ENCODE measurements at places on chromosomes 6 and 20. TPM values are rescaled to one million over a fixed set of nuclear protein-coding genes. Genes with fewer than 3 reads are reported as not detected.
A peak's percentile ranks its signal among the peaks of the same experiment; 100 is the strongest.

ZNF184 gene
- total RNA-seq: 3.5 TPM

KCNK17 gene
- total RNA-seq: not detected

HTR1E gene
- not detected for total RNA-seq

GMPR gene
- total RNA-seq: 2.4 TPM

TAP1 gene
- 28.1 TPM for total RNA-seq

GJA10 gene
- total RNA-seq: not detected

COL11A2 gene
- 0.77 TPM for total RNA-seq

BEND6 gene
- 7.7 TPM for total RNA-seq

RIMS4 gene
- not detected for total RNA-seq

- DNase-seq: peak; percentile 92
These were observed 11.4 kb upstream of the TSPYL4 start for GRCh38 chr6:116265041-116265829.

DNA sequence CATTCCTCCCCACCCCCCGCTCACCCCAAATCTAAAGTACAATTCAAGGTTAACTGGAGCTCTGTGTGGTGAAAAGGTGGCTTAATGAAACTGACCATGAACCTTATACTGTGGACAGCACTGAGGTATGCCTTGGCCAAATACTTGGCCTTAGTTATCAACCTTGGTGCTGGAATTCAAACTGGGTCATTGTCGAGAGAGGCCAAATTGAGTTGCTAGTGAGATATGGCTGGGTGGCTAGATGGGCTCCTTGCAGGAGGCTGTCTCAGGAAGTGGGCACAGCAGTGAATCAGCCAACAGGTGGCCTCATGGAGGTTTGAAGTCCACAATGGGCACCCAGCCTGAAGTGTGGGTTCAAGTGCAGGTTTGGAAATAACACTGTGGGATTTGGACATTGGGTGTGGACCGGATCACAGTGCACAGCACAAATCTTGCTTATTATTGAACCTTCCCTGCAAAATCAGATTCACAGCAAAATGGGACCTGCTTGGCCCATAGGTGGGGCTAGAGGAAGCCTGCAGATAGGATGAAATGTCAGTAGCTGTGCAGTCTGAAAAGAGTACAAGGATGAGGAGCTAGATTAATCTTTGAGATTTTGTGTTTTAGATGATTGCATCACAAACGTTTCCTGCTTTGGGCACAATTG is 5.6 kb upstream of the BTBD3 start:
- no peak for DNase-seq

DNA sequence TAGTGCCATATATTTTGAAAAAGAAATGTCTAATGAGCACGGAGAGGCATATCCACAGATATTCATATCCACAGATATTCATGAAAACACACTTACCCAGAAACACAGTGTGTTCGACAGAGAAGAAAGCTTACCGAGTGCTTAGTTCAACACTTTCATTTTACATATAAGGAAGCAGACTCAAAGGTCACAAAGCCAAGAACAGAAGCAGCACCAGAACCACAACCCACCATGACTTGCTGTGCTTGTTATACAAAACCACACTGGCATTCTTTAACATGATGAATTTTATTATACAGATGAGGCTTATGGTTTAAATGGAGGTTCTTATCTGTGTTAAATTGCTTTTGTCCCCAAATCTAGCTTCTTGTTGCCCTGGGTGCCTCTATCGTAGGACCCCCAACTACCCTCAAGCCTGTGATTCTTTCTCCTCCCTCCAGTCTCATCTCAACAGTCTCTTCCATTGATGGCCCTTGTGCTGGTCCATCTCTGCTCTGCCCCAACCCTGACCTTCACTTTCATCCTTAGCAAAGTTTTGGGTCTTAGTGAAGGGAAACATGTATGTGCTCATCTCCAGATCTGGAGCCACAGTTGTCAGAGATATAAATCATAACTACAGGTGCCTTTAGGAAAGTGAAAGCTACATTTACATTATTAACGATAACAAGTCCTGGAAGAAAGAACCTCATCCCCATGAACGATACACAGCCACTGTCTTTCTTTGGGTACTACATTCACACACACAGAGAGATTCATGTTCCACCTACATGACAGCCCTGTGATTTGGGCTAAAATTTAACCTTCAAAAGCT is 40.0 kb downstream of the SF3B5 start:
- DNase-seq: peak; percentile 8

- no peak for DNase-seq
These were observed 20.1 kb downstream of the PSMB1 start for GRCh38 chr6:170532867-170533488.

GRCh38 chr6:350371-350770 is 41.2 kb upstream of the IRF4 start:
- DNase-seq: no peak

DNA sequence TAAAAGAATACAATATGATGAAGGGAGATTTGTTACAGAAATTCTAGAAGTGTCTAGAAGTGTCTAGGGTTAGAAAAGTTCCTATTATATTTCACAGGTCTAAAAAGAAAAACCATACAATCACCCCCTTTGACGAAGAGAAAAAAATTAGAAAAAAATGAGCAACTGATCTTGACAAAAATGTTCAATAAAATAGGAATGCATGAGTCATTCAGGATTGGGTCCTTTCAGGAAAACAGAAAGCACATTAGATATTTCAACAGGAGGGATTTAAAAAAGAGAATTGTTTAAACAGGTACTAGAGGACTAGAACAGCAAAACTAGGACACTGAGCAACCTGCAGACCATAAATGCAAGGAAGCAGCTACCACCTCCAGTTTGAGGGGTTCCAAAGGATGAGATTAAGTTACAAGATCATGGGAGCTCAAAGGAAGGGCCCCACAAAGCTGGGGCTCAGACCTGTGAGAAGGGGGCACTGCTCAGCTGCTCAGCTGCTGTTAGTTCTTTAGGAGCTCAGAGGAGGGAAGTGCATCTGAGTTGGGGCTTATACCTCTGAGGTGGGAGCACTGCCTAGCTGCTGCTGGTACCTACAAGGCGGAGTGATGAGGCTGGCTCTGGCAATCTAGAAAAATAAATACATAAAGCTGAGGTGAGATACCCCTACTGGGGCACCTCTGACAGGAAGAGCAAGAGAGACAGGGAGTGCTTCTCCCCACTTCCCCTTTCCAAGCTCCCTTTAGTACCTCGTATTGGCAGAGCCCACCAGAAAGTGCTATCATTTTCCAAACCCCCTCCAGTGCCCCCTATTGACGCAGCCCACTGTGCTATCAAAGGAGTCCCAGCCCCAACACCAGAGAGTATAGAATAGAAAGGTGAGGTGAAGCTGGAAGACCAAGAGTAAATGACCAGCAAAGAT is 27.1 kb upstream of the BEND6 start:
- peak; percentile 37 for DNase-seq

DNA sequence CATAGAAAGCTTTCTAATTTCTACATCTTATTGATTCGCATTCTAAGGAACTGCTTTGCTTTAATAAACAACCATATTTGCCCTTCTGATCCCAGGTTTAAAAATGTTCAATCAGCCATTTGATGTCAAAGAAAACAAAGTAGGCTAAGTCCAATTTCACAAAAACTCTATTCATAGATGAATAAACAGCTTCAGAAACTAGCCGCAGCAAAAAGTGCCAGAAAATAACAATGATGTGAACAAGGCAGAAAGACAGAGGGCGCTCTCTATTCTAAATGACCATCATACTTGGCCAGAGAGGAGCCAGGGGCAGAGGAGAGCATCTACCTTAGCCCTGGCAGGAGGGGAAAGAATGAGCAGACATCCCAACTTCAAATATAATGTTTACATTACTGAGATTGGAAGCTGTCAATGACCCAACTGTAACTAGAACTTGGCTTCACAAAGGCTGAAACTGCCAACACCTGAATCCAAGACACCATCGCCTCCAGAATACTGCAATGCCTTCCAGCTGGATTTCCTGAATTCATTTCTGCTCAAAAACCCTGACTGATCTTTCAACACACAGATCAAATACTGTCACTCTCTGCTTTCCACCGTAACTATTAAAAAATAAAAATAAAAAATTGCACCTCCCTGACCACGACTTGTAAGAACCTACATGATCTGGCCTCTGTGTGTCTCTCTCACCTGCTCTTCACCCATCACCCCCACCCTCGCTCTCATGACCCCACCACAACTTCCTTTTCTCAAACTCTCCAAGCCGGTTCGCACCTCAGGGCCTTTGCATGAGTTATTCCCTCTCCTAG is 9.5 kb downstream of the CNKSR3 start:
- no peak for DNase-seq

DNA sequence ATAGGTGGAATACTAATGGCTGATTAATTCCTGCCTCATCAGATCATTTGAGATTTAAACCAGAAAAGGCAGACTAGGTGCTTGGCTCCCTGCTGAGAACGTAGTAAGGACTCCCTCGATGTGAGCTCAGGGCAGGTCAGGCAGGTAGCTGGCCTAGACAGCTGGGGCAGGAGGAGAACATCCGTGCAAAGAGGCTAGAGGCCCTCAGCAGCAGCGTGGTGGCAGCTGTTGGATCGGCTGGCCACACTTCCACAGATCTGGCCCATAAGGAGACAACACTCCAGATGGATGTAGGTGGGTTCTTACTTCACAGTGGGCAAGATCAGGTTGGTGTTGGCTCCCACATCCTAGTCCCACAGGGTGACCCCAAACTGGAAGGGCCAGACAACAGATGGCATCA is 38.5 kb downstream of the EYA2 start:
- no peak for DNase-seq

GRCh38 chr6:67558985-67559384 is 1076.1 kb upstream of the ADGRB3 start:
- no peak for DNase-seq

GRCh38 chr6:41053041-41053440 is at the start of gene APOBEC2:
APOBEC2 (plus strand) TSS chr6:41053202; CDS start chr6:41053348, 146 bp downstream.
- DNase-seq: no peak

- DNase-seq: no peak
These were observed 99.4 kb downstream of the ASXL1 start for GRCh38 chr20:32457479-32457986.

- DNase-seq: no peak
These were observed 24.6 kb downstream of the TRAM2 start for GRCh38 chr6:52552278-52552643.

DNA sequence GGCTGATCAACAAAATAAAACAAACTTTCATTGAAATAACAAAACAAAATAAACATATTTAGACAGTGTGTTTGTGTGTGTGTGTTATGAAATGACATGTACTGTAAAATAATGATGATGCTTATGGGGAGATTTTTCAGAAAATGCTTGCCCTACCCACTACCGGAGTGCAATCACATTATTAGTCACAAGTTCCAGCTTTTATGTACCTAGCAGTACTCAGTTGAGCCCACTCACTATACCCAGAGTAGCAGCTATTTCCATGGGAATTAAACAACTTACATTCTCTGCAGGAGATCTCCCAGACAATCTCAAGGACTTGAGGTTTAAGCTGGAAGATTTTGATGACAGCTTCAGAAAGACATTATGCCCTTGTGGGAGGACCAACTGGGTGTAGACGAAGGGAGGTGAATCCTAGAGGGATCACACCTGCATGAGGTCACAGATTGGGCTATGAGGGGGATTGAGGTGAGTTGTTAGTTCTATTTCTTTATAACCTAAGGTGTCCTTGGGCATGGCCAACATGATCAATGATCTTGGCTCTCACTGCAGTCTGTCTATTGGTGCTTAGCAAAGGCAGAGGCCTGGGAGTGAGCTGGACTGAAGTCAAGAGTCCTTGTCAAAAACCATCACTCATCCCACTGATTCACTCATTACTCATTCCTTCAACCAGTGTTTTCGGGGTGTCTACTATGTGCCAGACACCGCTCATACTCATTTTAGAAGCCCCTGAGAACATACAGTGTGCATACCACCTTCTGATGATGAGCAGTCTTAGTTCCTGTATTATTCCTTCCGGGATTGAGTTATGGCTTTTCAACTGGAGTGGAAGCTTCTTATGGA is 6.7 kb upstream of the CLIC5 start:
- peak; percentile 21 for DNase-seq

GRCh38 chr20:19582782-19583181 is 175.3 kb upstream of the RIN2 start:
- no peak for DNase-seq

- DNase-seq: no peak
These were observed 1040.2 kb downstream of the HACE1 start for GRCh38 chr6:103819509-103819908.

GRCh38 chr6:71289802-71290175 is 1.2 kb downstream of the OGFRL1 start:
- DNase-seq: no peak

DNA sequence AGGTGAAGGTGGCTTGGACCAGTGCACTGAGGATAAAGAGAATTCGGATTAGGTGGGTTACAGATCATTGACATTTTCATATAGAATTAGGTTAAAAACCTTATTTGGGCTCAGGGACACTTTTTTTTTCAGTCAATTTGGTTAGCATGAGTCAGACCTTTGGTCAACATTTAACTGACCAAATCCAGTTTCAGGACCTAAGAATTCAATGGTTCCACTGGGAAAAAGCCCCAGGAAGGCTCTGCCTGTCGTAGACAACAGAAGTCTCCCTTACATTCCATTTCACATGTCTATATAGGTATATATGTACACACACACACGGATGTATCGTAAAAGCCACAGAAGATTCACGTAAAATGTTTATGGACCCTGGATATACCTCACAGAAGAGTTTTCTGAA is 184.2 kb upstream of the RREB1 start:
- DNase-seq: peak; percentile 18

GRCh38 chr6:130841128-130841728 is 14.0 kb downstream of the SMLR1 start:
- DNase-seq: peak; percentile 60
